Right lobe of liver (tissue), 6 donors: ENCODE measurements at places on chromosomes 16 and 17. TPM values are rescaled to one million over a fixed set of nuclear protein-coding genes. Genes with fewer than 3 reads are reported as not detected.

GRCh38 chr16:53982631-53983042 lies 278.7 kb downstream of the FTO start:
- H3K36me3 ChIP-seq, result no peaks in the 10 kb centered on the region
- DNase-seq, result no peak
- H3K27ac ChIP-seq, result peak overlapping the region; percentile 8
- peaks cover 10% of the 10 kb centered on the region for H3K4me1 ChIP-seq
- no peaks in the 10 kb centered on the region for H3K27me3 ChIP-seq

GRCh38 chr16:2358811-2359210 lies 18.3 kb upstream of the ABCA3 start:
- H3K36me3 ChIP-seq, result no peaks in the 10 kb centered on the region
- DNase-seq, result no peak
- H3K27me3 ChIP-seq, result no peaks in the 10 kb centered on the region
- H3K27ac ChIP-seq, result no peak overlapping the region

- no peaks in the 10 kb centered on the region for H3K36me3 ChIP-seq
- H3K4me1 ChIP-seq, result no peaks in the 10 kb centered on the region
- no peaks in the 10 kb centered on the region for H3K27me3 ChIP-seq
- DNase-seq, result no peak
Measured at GRCh38 chr17:7880076-7880868, 8.3 kb upstream of the CHD3 start.

DNA sequence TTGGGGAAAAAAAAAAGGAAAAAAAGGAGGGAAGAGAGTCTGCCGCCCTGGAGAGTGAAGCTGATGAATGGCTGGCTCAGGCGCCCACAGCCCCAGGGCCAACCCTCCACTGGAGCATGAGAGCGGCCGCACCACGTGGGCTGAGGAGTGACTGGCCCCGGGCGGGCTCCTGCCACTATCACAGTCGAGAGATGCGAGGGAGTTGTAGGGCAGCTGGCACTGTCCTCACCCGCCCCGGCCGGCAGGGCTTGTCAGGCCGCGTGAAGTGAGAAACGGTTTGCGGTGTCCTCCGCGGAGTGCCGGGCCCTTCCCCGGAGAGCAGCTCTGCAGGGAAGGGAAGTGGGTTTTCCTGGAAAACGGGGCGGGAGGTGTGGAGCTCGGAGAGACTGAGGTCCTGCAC lies 45.9 kb downstream of the JPH3 start:
- no peak overlapping the region for H3K4me3 ChIP-seq
- no peak overlapping the region for H3K27ac ChIP-seq
- no peaks in the 10 kb centered on the region for H3K27me3 ChIP-seq
- H3K36me3 ChIP-seq, result no peaks in the 10 kb centered on the region
- no peak for DNase-seq
- no peaks in the 10 kb centered on the region for H3K4me1 ChIP-seq

DNA sequence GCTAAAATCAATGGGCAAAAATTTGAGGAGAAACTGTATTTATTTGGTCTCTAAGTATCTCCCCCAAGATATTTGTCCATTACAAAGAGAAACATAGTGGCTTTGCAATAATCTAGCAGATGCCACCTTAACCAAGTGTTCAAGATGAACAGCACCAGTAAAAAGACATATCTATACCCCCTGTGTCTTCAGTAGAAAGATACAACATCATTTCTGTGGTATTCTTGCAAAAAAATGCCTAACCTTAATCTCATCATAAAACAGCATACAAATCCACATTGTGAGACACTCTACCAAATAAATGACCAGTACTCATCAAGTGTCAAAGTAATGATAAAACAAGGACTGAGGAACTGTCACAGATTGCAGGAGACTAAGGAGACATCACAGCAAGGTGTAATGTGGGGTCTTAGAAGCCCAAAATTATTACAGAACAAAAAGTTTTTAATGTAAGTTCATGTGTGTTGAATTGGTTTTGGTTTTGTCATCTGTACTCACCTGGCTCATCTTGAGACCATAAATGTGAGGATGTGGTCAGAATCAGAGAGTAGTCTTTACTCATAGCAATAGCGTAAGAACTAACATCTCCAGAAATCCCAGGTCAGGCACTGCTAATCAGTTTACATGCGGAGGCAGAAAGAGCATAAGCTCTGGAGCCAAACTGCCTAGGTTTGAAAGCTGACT lies 77.2 kb downstream of the AATF start:
- H3K36me3 ChIP-seq, result no peaks in the 10 kb centered on the region
- no peaks in the 10 kb centered on the region for H3K27me3 ChIP-seq
- H3K4me1 ChIP-seq, result no peaks in the 10 kb centered on the region
- no peak overlapping the region for H3K27ac ChIP-seq

GRCh38 chr17:75450270-75450669 lies 6.2 kb upstream of the TMEM94 start:
- H3K27ac ChIP-seq, result no peak overlapping the region
- no peak for DNase-seq
- no peaks in the 10 kb centered on the region for H3K36me3 ChIP-seq
- H3K4me1 ChIP-seq, result no peaks in the 10 kb centered on the region
- H3K4me3 ChIP-seq, result no peak overlapping the region

DNA sequence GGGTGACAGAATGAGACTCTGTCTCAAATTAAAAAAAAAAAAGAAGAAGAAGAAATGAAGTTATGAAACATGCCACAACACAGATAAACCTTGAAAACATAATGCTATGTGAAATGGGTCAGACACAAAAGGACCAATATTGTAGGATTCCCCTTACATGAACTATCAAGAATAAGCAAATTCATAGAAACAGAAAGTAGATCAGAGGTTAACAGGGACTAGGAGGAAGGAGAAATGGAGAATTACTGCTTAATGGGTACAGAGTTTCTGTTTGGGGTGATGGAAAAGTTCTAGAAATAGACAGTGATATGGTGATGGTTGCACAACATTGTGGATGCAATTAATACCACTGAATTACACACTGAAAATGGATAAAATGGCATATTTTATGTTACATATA lies 16.3 kb downstream of the RANBP10 start:
- no peaks in the 10 kb centered on the region for H3K27me3 ChIP-seq
- no peak overlapping the region for H3K27ac ChIP-seq
- DNase-seq, result no peak
- no peaks in the 10 kb centered on the region for H3K36me3 ChIP-seq
- no peaks in the 10 kb centered on the region for H3K4me1 ChIP-seq
- H3K4me3 ChIP-seq, result no peak overlapping the region

DNA sequence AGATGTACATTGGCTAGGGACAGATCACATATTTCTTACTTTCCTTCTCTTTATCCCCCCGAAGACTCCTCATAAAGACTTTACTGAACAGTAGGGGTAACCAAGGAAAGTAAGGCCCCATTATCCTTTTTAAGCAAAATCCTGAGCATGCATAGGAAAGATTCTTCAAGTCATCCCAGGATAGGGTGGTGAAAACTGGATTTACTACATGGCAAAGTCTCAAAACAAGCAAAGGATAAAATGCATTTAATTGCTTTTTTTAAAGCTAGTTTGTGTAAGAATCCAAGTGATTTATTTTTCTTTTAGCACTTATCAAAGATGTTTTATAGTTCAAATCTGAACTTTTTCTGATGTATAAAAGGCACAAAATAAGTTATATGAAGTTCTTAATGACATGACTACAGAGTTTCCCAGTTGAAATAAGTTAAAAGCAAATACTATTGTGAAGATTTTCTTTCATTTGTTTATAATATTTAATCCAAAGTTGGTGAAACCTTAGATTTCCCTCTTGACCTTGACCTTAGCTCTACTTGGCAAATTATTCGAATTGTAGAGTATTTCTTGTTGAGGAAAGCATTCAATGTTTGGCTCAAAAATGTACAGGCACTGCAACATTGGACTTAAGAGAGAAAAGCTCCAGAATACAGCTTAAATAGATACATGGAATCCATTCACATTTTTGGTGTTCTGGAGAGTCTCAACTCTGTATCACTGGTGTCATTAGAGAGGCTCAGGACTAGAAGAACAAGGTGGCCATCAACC lies 104.3 kb downstream of the ABCA8 start:
- H3K4me1 ChIP-seq, result no peaks in the 10 kb centered on the region
- H3K4me3 ChIP-seq, result no peak overlapping the region
- no peak for DNase-seq
- no peaks in the 10 kb centered on the region for H3K36me3 ChIP-seq
- no peak overlapping the region for H3K27ac ChIP-seq

The SHISA6 gene
- total RNA-seq, result not detected
